ENCODE measurements at places on chromosomes 11 and 22.

DNA sequence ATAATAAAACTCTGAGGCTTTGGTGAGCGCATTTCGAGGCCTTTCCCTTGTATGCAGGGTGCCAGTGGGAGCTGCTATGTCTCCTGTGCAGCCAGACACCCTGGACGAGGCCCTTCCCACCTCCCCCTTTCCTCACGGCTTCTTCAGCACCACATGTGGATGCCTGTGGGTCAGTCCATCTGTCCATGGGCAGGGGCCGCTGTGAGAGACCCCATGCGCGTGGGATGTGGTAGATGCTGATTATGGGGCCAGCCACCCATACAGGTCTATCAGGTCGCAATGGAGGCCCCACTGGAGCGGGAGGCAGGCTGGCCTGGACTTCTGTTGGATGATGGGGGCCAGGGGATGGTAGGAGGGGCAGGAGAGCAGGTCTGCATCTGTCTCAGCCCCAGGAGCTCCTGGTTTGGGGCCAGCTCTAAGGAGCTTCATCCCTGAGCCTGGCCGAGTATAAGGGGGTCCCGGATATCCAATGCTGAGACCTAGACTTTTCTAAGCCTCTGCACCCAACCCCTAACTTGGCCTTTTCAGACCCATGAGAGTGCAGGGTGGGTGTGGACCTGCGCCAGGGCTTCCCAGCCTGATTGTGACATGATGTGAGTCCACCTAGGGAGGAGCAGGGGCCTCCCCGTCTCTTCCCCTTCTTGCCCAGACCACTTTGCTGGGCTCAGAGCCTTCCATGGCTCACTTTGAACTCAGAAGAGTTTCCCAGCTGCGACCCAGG lies 14.0 kb upstream of the DGCR8 start:
- no peak for DNase-seq

DNA sequence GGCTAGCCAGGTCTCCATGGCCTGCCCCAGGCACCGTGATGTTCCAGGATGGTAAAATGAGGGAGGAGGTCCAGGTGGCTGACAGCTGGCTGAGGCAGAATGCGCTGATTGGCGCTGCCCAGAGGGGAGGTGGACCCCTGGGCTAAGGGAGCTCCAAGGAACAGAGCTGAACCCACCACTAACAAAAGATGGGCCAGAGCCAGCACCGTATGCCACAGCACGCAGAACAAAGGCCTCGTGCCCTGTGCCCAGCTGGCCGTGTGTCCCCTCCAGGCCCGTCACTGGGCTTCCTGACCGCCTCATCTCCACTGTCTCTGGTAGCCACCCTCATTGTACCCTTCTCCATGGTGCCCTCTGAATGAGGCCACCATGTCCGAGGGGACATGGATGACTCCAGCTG lies 19.6 kb upstream of the PRODH start:
- no peak for DNase-seq

DNA sequence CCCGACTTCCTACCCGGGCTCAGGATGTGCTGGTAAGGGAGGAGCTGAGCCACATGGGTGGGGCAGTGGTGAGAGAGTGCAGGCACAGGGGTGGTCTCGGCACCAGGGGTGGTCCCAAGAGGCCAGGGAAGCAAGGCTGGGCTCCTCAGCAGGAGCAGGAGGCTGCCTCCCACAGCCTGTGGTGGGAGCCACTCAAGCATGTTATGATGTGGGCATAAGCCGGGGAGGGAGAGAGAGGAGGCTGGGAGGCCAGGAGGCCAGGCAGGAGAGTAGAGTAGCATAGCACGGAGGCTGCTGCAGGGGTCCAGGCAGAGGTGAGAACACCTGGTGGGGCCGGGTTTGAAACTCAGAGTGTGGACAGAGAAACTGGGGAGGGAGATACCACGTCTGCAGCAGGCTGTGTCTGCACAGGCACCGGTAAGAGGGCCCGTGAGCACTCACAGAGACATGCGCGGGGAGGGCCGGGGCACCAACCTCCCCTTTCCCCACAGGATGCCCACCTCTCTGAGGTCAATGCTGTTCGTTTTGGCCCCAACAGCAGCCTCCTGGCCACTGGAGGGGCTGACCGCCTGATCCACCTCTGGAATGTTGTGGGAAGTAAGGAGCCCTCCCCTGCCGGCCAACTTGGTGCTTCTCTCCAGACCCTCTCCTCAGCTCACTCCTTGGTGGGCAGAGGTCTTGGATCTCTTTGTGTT lies 10.7 kb downstream of the ATG16L2 start:
- no peak for DNase-seq

DNA sequence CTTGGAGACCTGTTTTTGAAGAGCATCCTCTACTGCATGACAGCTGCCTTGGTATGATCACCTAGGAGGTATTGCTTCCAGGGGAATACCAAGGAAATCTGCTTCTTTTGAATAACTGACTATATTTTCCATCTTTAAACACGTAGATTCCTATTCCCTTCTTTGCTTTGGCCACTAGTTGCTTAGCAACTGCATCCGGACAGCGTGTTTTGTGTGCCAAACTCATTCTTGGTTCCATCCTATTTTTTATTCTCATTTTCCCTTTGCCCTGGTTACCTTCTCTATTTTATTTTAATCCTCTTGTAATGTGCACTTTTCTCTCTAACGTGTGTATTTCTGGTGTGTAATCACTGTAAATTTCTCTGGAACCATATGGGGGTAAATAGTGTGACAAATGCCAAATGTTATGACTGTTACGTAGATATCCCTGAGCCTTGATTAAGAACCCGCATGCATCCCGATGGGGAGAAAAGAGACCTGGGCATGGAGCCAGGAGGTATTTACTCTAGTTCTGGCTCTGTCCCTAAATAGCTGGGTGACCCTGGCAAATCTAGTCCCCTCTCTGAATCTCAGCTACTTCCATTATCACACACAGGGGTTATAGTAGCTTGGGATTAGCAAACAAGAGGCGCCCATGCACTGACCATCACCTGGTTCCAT lies 241.7 kb downstream of the MIAT start:
- no peak for DNase-seq

- DNase-seq = no peak
These were observed 10.3 kb downstream of the PIK3C2A start for GRCh38 chr11:17197431-17197898.

DNA sequence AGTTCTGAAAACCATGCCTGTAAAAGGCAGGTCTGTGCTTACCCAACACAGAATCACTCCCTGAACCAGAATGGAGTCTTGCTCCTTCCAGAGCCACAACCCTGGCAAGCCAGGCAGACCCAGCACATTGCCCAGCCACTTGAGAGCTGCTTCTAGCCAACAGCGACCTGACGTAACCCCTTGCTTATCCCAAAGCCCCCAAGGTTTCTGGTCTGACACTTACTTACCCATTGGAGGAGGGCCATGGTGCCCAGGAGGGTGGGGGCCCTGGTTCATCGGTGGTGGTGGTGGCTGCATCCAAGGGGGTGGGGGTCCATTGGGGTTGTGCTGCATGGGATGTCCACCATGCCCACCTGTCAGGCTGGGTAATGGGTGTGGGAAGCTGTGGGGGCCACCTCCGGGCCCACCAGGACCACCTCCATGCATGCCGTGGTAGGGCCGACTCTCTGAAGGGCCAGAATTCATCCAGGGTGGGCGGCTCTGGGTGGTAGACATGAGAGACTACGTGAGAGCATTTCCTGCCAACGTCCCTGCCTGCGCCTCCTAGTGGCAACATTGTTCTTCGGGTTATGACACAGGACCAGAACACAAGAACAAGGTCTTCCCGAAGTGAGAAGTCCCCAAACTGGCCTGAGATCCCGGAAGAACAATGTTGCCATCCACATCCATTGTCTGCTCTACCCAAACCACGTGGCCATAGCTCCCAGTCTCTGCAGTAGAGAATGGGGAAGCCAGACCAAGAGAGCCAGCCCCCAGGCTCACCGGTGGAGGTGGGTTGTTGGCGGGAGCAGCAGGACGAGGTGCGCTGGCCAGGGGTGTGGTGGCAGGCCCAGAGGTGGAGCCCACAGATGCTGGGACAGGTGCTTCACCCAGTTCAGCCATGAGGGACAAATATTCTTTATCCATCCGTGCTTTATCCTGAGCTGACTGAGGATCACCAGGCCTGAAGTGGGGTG lies 7.8 kb upstream of the PYGM start:
- peak; percentile 73 for DNase-seq

DNA sequence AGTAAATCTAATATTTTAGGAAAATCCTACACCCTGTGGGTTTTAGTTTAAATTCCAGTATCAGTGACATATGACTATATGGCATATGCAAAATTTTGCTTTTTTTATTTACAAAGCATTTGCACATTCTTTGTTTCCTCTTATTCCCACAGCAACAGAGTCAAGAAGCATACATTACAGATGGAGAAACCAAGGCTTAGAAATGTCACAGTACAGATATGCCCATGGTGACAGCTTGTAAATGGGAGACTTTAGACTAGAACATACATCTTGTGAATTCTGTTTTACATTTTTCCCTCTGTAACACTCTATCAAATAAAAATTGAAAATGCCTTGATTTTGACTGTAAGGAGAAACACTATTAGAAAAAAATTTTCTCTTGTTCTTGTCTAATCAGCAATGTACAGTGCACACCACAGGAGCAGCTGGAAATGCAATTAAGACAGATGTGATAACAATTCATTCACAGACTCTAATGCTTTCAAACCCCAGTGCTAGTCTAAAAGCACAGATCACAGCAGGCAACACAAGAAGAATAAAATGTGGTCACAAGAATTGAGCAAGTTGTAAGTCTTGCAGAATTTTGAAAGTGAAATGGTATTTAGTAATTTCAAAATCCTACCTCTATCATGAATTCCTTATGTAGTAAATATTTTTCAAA lies 375.9 kb downstream of the LUZP2 start:
- no peak for DNase-seq

DNA sequence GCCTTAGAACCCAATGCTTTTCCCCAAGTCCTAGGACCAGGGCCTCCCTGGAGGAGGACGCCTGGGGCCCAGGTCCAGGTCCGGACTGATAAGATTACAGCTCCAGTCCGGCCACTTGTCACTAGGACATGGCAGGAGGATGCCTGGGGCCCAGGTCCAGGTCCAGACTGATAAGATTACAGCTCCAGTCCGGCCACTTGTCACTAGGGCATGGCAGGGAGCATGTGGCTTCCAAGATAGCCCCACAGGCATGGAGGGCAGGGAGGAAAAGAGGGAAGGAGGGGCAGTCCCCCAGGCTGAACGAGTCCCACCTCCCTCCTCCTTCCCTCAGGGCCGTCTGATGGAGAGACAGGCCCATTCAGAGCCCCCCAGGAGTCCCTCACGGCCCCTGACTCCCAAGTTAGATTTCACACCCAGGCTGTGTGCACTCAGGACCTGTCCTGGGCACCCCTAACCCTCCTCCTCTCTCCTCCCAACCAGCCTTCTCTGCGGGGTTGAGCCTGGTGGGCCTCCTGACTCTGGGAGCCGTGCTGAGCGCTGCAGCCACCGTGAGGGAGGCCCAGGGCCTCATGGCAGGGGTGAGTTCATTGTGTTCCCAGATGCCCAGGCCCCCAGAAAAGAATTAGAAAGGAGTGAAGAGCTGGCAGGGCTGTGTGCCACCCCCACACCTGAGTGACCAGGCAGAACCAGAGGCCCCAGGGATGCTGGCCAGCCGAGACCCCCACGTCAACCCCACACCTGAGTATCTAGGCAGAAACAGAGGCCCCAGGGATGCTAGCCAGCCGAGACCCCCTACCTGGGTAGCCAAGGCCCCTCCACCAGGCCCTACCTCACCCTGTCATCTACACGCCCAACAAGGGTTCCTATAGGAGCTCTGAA lies 2.1 kb downstream of the TSPAN32 start:
- DNase-seq = no peak

GRCh38 chr11:77446911-77447629 lies 26.8 kb downstream of the PAK1 start:
- DNase-seq = no peak

- DNase-seq = no peak
These were observed 5.6 kb downstream of the DDX10 start for GRCh38 chr11:108670451-108670850.

- DNase-seq = peak; percentile 45
These were observed 511 bp upstream of the CLCF1 start for GRCh38 chr11:67373648-67374570.

- DNase-seq = no peak
These were observed 54.3 kb downstream of the DDI1 start for GRCh38 chr11:104090767-104091166.

DNA sequence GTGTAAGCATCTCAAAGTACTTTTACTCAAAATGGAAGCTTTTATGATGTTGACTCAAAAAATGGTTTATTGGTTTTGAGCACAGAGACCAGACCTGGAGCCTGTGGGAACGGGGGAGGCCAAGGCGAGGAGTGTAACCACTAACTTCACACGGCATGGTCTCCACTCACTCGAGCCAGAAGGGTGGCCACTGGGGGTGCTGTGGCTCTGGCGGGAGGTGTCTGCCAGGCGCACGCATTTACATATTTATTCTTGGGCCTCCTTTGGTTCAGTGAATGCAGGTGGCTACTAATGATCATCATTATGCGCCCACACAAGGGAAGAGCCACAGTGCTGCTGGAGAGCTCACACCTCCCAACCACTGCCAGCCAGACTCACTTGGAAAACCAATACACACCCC lies 64.6 kb downstream of the FLRT1 start:
- no peak for DNase-seq

DNA sequence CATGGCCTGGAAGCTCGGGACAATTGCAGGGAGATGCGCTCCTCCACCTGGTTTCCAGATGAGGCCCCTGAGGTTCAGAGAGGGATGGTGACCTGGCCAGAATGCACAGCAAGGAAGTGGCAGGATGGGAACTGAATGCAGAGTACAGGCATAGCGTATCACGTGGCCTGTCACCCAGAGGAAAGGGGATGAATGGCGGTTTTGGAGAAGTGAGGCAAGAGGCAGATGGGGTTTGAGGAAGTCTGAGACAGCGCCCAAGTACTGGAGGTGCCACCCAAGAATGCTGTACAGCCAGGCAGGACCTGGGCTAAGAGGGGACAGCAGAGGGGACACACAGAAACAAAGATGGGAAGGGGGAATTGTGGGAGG lies 4.9 kb downstream of the RAB3IL1 start:
- no peak for DNase-seq

- no peak for DNase-seq
These were observed 21.6 kb downstream of the P2RY2 start for GRCh38 chr11:73239571-73240189.

DNA sequence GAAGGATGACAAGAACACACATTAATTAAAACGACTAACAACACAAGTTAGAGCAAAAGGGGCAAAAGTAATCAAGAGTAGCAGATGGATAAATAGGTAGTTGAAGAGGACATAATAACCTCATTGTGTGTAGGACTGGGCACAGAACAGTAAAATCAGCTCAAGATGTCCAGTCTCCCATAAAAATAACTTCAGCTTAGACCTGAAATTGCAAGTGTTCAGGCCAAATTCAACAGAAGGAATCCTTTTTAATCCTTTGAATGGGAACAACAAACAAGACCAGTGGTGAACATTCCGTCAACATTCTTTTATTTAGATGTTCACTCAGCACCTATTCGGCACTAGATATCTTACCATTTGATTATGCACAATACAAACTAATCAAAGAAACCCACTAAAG lies 4.4 kb downstream of the MTMR2 start:
- DNase-seq = no peak
